ENCODE measurements at places on chromosomes 7 and 10. TPM values are rescaled to one million over a fixed set of nuclear protein-coding genes. Genes with fewer than 3 reads are reported as not detected.

DNA sequence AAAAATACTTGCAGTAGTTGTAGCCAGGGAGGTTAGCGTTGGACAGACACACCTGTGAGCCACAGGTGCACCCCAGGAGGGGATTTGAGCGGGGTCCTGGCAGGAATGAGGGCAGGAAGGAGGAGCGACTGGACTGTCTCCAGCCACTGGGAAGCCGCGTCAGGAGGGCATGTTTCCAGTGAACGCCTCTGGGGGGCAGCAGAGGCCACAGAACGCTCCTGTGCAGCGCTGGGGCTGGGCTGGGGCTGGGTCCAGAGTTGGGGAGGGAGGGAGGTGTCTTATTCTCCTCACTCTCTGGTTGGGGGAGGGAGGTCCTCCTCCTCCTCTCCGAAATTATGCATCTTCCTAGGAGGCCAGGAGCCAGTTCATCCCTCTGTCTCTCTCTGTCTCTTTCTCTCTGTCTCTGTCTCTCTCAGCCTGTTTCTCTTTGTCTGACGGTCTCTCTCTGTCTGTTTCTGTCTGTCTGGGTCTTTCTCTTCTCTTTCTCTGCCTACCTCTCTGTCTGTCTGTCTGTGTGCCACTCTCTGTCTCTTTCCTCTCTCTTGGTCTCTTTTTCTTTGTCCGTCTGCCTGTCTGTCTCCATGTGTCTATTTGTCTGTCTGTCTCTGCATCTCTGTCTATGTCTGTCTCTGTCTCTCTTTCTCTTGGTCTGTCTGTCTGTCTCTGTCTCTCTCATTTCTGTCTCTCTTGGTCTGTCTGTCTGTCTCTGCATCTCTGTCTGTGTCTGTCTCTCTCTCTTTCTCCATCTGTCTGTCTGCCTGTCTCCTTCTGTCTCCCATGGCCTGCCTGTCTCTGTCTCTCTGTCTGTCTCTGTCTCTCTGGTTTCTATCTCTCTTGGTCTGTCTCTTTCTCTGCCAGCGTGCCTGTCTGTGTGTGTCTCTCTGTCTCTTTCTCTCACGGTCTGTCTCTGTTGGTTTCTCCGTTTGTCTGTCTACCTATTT is 9.9 kb upstream of the PSMG3 start:
- DNase-seq: no peak

DNA sequence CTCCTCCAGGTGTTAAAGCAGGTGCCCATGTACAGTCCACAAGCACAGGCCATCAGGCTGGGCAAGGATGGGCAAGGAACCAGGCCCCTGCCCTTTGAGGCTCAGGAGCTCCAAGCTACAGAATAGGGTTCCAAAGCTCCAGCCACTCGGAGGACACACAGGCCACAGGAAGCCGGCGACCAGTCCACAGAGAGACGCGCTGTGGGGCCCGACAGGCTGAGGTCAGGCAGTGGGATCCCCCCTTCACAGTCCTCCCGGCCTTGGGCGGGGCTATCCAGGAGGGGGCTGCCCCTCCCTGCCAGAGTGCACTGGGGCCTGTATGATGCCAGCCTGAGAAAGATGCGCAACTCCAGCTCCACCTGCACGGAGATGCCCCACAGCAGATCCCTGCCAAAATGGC is 34.0 kb downstream of the MAD1L1 start:
- DNase-seq: no peak

ARMC3 gene
- not detected for total RNA-seq

MSMB gene
- not detected for total RNA-seq

DNA sequence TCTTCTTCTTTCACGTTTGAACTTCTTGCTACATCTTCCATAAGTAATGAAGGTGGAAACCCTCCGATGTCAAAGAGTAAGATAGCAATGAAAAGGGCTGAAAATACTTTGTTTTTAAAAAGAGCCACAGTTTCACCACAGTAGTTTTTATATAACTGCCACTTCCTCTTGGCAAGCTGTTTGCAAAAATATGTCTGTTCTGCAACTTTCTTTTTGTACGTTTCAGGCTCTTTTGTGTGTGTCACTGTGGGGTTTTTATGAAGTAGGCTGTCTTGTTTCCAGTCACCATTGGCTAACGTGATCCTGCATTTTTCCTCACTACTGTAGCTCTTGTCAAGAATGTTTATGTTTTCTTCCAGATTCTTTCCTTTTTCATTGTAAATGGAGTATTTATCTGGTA is 55.6 kb downstream of the SLC16A9 start:
- no peak for DNase-seq
